Umbilical cord (tissue), 2 donors: ENCODE measurements at places on chromosomes 4 and X. TPM values are rescaled to one million over a fixed set of nuclear protein-coding genes. Genes with fewer than 3 reads are reported as not detected.

Gene STARD8
- total RNA-seq = 2.4 TPM

Gene NCBP2L
- total RNA-seq = not detected

Gene BST1
- total RNA-seq = 39.0 TPM

Gene XPNPEP2
- total RNA-seq = 0.24 TPM

Gene NOX1
- total RNA-seq = 0.96 TPM
